Nucleus accumbens (tissue), 56 donors: ENCODE measurements at places on chromosomes 1 and 21.

- no peak for DNase-seq
Measured at GRCh38 chr1:85934516-85934915, 222.1 kb downstream of the COL24A1 start.

DNA sequence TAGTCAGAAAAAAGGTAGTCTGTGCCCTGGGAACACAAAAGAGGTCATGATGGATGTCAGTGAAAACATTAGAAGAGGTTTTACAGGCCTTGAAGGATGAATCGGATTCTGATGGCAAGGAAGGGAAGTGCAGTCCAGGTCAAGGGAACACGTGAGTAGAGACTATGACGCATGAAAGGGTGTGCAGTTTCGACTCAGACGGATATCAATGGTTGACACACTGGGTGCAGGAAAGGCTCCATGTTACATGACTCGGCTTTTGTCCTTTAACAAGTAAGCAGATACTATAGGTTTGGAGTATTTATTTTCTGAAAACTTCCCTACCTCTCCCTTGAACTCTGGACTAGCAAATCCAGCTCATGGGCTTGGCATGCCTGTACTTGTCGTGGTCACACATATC lies 55.3 kb downstream of the SEC16B start:
- no peak for DNase-seq

- no peak for DNase-seq
Measured at GRCh38 chr1:184514447-184514846, 127.6 kb downstream of the C1orf21 start.

DNA sequence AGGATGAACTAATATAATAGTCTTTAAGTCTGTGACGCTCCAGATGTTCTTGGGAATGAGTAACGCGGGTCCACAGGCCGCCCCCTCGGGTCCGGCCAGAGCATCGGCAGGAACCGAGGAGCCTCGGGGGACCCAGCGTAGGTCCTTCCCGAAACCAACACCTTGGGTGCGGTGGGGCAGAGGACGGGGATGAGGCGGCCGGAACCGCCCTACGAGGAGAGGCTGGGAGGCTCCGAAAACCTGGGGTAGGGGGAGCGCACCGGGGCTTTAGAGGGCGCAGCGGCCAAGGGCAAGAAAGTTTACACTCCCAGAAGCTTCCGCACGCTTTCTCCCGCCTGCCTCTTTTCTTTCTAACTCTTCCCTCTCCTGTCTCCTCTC lies 7.1 kb downstream of the DMRTA2 start:
- no peak for DNase-seq

- no peak for DNase-seq
Measured at GRCh38 chr1:185368913-185369491, 52.0 kb upstream of the IVNS1ABP start.

DNA sequence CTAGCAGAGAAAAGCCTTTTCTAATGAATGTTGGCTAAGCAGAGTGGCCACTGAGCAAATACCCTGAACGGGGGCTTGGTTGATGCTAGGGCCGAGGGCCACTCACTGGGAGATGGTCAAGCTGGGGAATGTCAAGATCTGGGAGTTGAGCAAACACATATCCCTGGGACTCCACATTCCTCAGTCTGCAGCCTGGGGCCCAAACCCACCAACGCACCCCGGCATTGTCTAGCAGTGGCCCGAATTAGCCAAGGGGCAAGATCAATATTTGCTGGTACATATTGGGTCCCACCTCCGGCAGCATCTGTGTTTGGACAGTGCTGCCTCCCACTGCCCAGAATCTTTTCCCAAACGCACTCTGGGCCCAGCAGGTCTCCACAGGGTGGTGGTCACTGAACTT lies 144.1 kb downstream of the TRABD2B start:
- DNase-seq: no peak

- DNase-seq: no peak
Measured at GRCh38 chr1:42949312-42950115, 9.2 kb downstream of the SLC2A1 start.

DNA sequence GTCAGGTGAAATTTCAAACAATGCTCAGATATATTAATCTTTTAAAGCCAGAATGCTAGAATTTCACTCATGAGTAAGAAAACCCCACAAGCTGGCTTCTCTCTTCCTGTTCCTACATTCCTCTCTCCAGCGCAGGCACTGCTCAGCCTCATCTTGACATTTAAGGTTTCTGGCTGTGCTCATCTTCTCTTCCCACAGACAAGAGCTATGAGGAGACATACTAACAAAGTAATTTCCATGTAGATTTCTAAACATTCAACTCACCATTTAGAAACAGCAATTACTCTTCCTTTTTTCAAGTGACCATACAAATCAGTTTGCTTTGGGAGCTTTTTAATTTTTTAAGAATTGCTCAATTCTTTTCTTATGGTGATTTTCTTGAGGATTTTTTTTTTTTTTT lies 7.8 kb upstream of the LRRC8D start:
- no peak for DNase-seq

DNA sequence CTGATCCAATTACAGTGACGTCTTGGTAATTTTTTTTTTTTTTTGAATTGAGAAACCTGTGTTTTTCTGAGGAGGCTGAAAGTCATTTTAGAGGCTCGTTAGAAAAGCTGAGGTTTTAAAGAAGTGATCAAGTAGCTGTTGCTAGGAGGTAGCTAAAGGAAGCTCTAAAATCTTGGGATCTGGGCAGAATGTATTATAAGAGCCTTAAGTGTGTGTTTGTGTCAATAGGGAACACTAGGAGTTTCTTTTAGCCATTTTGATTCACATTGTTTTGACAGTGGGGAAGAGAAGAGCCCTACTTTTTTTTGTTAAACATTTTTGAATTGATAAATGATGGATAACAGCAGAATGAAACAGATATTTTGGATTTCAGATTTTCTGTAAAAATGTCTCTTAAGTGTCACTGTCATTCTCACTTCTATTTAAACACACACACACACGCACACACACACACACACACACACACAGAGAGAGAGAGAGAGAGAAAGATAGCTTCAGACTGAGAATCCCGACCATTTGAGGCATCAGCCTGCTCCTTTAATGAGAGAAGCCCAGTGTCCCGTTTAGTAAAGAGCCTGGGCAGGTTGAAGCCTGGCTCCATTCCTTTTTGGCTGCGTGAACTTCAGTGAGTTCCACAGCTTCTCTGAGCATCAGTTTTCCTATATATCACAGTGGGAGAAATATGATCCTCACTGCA lies 79.1 kb upstream of the GPR88 start:
- DNase-seq: no peak
